Tracheal epithelial cell (primary cell): ENCODE measurements at places on chromosomes 4 and X. TPM values are rescaled to one million over a fixed set of nuclear protein-coding genes. Genes with fewer than 3 reads are reported as not detected.

SOX3 gene
- total RNA-seq: not detected in 2 replicates

XAGE1B gene
- total RNA-seq: not detected in 2 replicates

CDKL5 gene
- total RNA-seq: 2.3 and 5.5 TPM in 2 replicates

SMIM43 gene
- total RNA-seq: 0.24 TPM in 1 of 2 replicates, not detected in the other

SLC9B2 gene
- 14.0 and 14.5 TPM in 2 replicates for total RNA-seq

TLR6 gene
- 0.48 and 0.64 TPM in 2 replicates for total RNA-seq

SMR3B gene
- total RNA-seq: not detected in 2 replicates

ADAM29 gene
- total RNA-seq: not detected in 2 replicates

CT45A5 gene
- total RNA-seq: not detected in 2 replicates

SSX2B gene
- not detected in 2 replicates for total RNA-seq

MAGEB1 gene
- total RNA-seq: not detected in 2 replicates

FREM3 gene
- total RNA-seq: under 0.01 TPM in 1 of 2 replicates, not detected in the other

MAGEE1 gene
- total RNA-seq: 0.72 and 1.1 TPM in 2 replicates

MSANTD1 gene
- total RNA-seq: 0.21 and 0.48 TPM in 2 replicates

ARX gene
- total RNA-seq: not detected in 2 replicates

GLRB gene
- 2.1 and 3.4 TPM in 2 replicates for total RNA-seq

SGCB gene
- 9.0 and 9.2 TPM in 2 replicates for total RNA-seq

ARMCX2 gene
- 37.9 and 58.3 TPM in 2 replicates for total RNA-seq

MAGEB10 gene
- not detected in 2 replicates for total RNA-seq
